PC-9 (cell line): ENCODE measurements at places on chromosomes 12 and 14. TPM values are rescaled to one million over a fixed set of nuclear protein-coding genes. Genes with fewer than 3 reads are reported as not detected.
A peak's percentile ranks its signal among the peaks of the same experiment; 100 is the strongest.

- no peak for DNase-seq
- H3K27ac ChIP-seq = no peak overlapping the region
- H3K4me3 ChIP-seq = no peak overlapping the region
- no peaks in the 10 kb centered on the region for H3K4me1 ChIP-seq
- H3K36me3 ChIP-seq = peaks cover 37% of the 10 kb centered on the region
Measured at GRCh38 chr12:96247563-96247962, 53.4 kb downstream of the ELK3 start.

DNA sequence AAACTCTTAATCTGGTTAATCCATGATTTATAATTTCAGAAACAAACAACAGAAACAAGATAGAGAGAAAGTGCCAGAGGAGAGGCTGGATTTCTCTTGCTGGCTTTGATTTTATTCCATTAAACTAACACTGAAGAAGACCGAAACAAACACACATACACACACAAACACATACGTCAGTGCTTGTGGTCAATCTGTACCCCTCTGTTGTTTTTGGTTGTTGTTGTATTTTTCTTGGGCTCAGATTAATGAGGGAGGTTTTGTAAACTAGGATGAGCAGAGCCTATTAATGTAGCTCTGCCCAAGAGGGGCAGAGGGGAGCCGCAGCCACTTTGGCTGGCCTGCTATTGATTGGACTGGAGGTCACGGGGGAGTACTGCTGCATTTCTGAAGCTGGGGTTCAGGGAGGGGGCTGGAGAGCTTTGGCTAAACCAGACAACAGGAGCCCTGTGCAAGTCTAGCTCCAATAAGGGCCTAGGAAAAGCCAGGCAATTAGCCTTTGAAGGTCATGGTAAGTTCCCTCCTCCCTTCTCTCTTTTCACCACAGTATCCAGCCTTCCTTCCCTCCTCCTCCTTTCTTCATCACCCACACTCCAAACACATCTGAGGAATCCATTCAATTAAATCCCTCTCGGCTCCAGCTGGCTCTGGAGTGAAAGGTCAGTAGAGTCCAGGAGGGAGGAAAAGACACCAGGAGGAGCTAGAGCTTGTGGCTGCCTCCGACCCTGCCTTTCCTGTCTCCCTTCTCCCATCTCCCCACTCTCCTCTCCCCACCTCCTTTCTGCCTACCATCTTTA, 344.1 kb upstream of the LMO3 start:
- no peaks in the 10 kb centered on the region for H3K4me1 ChIP-seq
- H3K27me3 ChIP-seq = no peaks in the 10 kb centered on the region
- H3K4me3 ChIP-seq = no peak overlapping the region
- H3K27ac ChIP-seq = no peak overlapping the region

DNA sequence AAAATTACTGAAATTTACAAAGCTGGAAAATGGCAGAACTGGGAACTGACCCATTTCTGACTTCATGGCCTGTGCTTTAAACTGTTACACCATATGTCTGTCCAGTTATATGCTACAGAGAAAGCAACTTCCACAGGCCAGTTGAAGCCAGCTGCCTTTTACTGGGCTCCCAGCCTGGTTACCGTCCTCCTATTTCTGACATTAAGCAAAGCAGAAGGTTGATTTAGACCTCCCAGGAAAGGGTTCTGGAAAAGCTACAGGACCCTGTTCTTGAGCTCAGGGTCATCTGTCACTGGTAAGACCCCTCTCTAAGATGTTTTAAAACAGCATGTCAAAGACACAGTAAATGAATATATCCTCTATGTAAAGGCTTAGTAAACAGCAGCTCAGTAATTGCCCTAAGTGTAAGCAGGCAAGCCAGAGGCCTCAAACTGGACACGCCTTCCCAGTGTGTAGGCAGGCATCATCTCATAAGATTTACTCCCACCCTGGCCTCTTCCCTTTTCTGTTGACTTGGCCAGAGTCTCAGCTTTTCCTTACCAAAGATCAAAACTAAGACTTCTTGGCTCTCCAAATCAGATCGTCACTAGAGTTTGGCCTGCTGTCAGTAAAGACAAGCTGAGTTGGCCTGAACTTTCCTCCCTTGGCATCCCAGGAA, 55.4 kb upstream of the RNU6-8 start:
- DNase-seq = no peak
- H3K27ac ChIP-seq = no peak overlapping the region
- no peaks in the 10 kb centered on the region for H3K36me3 ChIP-seq
- no peaks in the 10 kb centered on the region for H3K27me3 ChIP-seq
- H3K4me1 ChIP-seq = peaks cover 20% of the 10 kb centered on the region

GRCh38 chr12:51832354-51833107, 16.0 kb downstream of the FIGNL2 start:
- no peak for DNase-seq
- H3K27ac ChIP-seq = no peak overlapping the region
- no peaks in the 10 kb centered on the region for H3K36me3 ChIP-seq
- no peak overlapping the region for H3K4me3 ChIP-seq

GRCh38 chr12:57049890-57050289, at the start of gene MYO1A:
MYO1A (minus strand) TSS chr12:57050129; CDS start chr12:57048323, 1,806 bp downstream.
- no peak within 1 kb of the TSS for H3K4me3 ChIP-seq
- H3K27me3 ChIP-seq = peaks cover 42% of the 10 kb centered on the region; the same call in 1 of the 2 replicates
- H3K4me1 ChIP-seq = no peaks in the 10 kb centered on the region
- peak; percentile 5 for DNase-seq

DNA sequence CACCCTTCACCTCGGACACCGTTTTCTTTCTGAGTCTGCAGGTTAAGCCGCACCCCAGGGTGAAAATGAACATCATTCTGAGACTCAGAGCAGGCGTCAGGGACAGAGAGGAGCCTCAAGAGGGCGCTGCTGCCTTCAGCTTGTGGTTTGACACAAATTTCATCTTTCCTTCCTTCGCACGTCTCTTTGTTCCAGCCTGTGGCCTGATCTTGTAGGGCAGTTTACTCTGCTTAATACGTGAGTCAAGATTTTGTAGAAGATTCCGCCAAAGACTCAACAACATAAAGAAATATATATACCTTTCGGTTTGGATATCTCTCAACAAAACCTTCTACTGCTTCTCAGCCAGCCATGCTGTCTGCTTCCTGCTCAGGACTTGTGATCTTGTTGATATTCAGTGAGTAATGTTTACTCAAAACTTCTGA, 329.3 kb upstream of the OR4E1 start:
- H3K27me3 ChIP-seq = no peaks in the 10 kb centered on the region
- H3K4me3 ChIP-seq = no peak overlapping the region
- H3K4me1 ChIP-seq = no peaks in the 10 kb centered on the region
- DNase-seq = no peak
- no peak overlapping the region for H3K27ac ChIP-seq

DNA sequence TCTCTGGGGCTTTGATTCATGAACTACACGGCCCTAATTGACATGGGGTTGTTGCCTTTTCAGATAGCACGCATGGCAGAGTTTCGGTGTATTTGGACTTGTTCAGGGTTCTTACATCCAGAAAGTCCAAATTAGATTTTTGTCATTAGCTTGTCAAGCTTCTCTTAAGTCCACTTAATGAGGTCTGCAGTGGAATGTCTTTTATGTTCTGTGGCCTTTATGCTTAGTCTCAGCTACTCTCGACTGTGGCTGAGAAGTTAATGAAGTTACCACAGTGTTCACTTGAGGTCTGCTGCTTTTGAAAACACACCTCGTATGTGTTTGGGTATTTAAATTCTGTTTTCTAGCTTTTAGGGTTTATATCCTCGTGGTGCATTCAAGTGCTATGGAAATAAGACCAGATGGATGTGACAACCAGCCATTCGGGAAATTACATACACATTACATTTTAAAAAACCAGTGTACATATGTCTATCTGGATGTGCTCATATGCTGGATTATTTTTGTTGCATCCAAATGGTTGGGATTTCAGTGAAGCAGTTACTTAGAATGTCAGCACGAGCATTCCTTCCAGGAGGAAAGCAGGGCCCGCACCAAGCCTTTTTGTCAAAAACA, 80.2 kb downstream of the RMST start:
- no peaks in the 10 kb centered on the region for H3K27me3 ChIP-seq
- H3K4me3 ChIP-seq = no peak overlapping the region
- no peak for DNase-seq
- no peaks in the 10 kb centered on the region for H3K4me1 ChIP-seq
- no peak overlapping the region for H3K27ac ChIP-seq
- H3K36me3 ChIP-seq = no peaks in the 10 kb centered on the region

DNA sequence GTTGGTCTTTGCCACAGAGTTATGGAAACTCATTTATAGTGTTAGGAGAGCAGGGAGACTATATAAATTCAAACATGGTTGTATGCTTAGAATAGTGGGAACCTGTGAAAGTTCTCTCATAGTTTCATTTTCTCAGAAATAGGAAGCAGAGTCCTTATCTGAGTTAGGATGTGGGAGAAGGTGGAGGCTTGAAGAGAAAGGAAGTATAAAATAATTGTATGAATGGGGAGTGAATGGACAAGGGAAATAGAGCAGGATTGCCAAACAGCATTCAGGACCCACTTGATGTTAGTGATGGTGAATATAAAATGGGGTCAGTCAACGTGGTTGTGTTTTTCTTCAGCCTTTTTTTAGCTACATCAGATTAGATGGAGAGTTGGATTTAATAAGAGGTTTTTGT, 34.0 kb upstream of the TPH2 start:
- no peak overlapping the region for H3K4me3 ChIP-seq
- no peaks in the 10 kb centered on the region for H3K36me3 ChIP-seq
- H3K4me1 ChIP-seq = no peaks in the 10 kb centered on the region
- H3K27ac ChIP-seq = no peak overlapping the region

- H3K27ac ChIP-seq = peak overlapping the region; percentile 26
- H3K4me3 ChIP-seq = peak overlapping the region; percentile 84
- no peaks in the 10 kb centered on the region for H3K27me3 ChIP-seq
- peaks cover 8% of the 10 kb centered on the region for H3K4me1 ChIP-seq
- DNase-seq = no peak
- H3K36me3 ChIP-seq = no peaks in the 10 kb centered on the region
Measured at GRCh38 chr12:51082561-51083125, 753 bp downstream of the CSRNP2 start.

GRCh38 chr14:54348923-54349620, 47.7 kb upstream of the CDKN3 start:
- no peak for DNase-seq
- H3K27me3 ChIP-seq = no peaks in the 10 kb centered on the region
- no peaks in the 10 kb centered on the region for H3K36me3 ChIP-seq
- H3K4me1 ChIP-seq = no peaks in the 10 kb centered on the region
- no peak overlapping the region for H3K4me3 ChIP-seq

DNA sequence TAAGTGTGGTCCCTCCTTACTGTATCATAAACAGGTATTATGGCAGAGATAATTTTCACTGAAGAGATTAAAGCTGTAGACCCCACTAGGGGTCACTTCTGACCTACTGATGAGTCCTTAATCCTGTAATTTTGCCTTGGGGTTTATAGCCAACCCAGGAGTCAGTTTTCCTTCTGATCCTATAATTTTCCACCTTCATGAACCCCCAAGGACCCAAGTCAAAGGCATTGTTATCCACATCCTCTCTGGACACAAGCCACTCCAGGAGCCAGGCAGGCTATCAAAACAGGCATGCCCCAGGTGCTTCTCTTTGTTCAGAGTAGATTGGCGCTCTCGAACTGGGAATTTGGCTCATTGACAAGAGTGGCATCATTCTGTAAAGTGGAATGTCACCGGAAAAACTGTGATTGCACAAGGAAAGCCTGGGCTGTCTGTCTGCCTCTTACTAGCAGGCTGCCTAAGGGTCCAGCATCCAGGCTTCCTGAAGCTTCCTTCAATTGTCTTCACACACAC, 1523.2 kb upstream of the FLRT2 start:
- no peak overlapping the region for H3K27ac ChIP-seq
- H3K27me3 ChIP-seq = no peaks in the 10 kb centered on the region
- no peaks in the 10 kb centered on the region for H3K36me3 ChIP-seq
- no peaks in the 10 kb centered on the region for H3K4me1 ChIP-seq

- no peak overlapping the region for H3K4me3 ChIP-seq
- H3K27ac ChIP-seq = no peak overlapping the region
- H3K36me3 ChIP-seq = no peaks in the 10 kb centered on the region
- no peak for DNase-seq
Measured at GRCh38 chr12:40745386-40745785, 53.1 kb downstream of the CNTN1 start.

DNA sequence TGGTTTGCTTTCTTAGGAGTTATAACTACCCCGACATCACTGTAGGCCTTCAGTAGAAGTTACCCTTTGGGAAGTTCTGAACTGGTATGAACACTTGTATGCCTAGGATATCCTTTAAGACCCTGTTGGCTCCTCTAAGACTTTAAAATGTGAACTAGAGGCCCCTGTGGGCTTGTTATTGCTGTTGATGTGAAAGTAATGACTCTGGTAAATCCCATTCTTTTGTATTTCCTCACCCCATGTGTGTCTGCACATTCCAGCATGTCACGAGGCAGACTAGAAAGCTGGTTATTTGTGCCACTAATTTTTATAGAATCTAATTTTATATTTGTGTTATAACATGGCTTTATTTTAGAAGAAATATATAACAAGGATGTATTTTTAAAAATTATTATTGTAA, 48.9 kb downstream of the SERPINA10 start:
- H3K27ac ChIP-seq = no peak overlapping the region
- no peaks in the 10 kb centered on the region for H3K4me1 ChIP-seq
- DNase-seq = no peak
- H3K36me3 ChIP-seq = no peaks in the 10 kb centered on the region
- H3K27me3 ChIP-seq = no peaks in the 10 kb centered on the region

- H3K4me3 ChIP-seq = no peak overlapping the region
- H3K4me1 ChIP-seq = no peaks in the 10 kb centered on the region; the same call in 1 of the 2 replicates
- no peaks in the 10 kb centered on the region for H3K36me3 ChIP-seq
- DNase-seq = no peak
- H3K27ac ChIP-seq = no peak overlapping the region
Measured at GRCh38 chr14:38339696-38340095, 83.8 kb upstream of the CLEC14A start.

GRCh38 chr12:41992692-41993215, 151.9 kb downstream of the GXYLT1 start:
- peaks cover 4% of the 10 kb centered on the region; the same call in 1 of the 2 replicates for H3K27me3 ChIP-seq
- no peak for DNase-seq
- H3K27ac ChIP-seq = no peak overlapping the region
- no peak overlapping the region for H3K4me3 ChIP-seq
- no peaks in the 10 kb centered on the region for H3K4me1 ChIP-seq

DNA sequence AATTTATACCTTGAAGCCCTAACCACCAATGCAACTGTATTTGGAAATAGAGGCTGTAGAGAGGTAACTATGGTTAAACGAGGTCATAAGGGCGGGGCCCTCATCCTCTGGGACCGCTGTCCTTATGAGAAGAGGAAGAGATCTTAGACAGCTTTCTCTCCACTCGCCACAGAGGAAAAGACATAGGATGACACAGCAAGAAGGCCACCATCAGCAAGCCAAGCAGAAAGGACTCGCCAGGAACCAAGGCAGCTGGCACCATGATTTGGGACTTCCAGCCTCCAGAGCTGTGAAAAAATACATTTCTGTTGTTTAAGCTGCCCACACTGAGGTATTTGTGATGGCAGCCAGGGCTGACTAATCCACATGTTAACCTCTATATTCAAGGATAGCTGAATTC, 30.4 kb upstream of the BCAT1 start:
- no peaks in the 10 kb centered on the region for H3K4me1 ChIP-seq
- H3K27me3 ChIP-seq = no peaks in the 10 kb centered on the region
- no peak overlapping the region for H3K4me3 ChIP-seq
- no peaks in the 10 kb centered on the region for H3K36me3 ChIP-seq
- DNase-seq = no peak
- H3K27ac ChIP-seq = no peak overlapping the region

Gene KLRK1
- total RNA-seq = not detected in 2 replicates

Gene SAMD15
- total RNA-seq = 4.8 and 7.8 TPM in 2 replicates

Gene LRP1-AS
- not detected in 2 replicates for total RNA-seq

Gene POC1B
- total RNA-seq = 11.5 and 13.6 TPM in 2 replicates

Gene DIO2
- total RNA-seq = 35.0 and 48.2 TPM in 2 replicates
